ENCODE measurements at places on chromosomes 11 and 22.

GRCh38 chr22:43777286-43777685, 34.8 kb downstream of the EFCAB6 start:
- peak; percentile 69 for DNase-seq

GRCh38 chr11:134050541-134051383, 18.1 kb upstream of the JAM3 start:
- peak; percentile 53 for DNase-seq

DNA sequence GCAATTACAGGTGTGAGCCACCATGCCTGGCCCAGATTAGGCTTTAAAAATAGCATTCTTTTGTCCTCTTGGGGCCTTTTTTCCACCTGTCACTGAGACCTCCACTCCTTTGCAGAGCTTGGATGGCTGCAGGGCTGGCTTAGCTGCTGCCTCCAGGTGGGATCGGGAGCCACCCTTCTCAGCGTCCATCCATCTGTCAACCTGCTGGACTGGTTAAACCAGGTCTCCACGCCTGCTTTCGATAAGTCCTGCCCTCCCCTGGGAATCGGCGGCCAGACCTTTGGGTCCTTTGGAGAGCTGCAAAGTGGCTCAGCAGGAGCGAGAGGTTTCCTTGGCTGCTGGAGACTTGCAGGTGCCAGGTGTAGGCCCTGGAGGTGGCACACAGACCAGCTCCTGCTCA, 23.4 kb upstream of the GRAMD4 start:
- DNase-seq: no peak

- no peak for DNase-seq
Measured at GRCh38 chr11:110571081-110571720, 141.0 kb downstream of the ARHGAP20 start.

DNA sequence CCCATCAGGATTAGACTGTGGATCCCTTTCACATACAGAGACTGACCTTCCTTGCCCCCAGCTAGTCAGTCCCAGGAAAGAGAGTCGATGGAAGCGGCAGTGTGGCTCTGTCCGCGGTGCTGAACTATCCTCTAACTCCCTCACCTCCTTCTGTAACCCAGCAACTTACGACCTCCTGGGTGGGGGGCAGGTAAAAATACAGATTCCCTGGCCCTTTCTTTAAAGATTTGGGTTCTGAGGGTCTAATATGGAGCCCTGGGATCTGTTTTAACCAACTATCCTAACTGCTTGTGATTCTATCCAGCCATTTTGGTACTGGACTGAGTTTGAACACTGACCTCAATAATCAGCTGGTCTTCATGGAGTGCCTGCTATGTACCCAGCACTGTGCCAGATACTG, 23.2 kb downstream of the MFNG start:
- peak; percentile 33 for DNase-seq

GRCh38 chr22:43377896-43378704, 33.7 kb upstream of the MPPED1 start:
- DNase-seq: peak; percentile 29

- DNase-seq: no peak
Measured at GRCh38 chr11:102325088-102325487, 7.8 kb downstream of the BIRC3 start.

DNA sequence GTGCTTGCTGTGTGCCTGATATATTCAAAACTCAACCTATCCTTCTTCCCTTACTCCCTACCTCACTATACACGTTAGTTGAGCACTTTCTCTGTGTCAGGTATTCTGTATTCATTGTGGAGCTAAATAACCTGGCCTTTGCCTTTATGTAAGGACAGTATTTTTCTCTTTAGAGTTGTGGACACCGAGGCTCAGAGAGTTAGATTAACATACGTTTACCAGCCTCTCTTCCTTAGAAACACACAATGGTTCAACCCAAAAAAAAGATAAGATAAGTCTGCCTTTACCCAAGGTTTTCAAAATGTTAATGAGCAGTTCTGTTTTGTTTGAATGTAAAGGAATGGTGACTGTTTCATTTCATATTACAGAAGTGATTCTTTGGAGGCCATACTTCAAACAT, 45.0 kb downstream of the CBL start:
- no peak for DNase-seq

- no peak for DNase-seq
Measured at GRCh38 chr11:75767793-75768111, 826 bp upstream of the DGAT2 start.

GRCh38 chr22:38464992-38465672, 2.8 kb upstream of the KDELR3 start:
- no peak for DNase-seq

DNA sequence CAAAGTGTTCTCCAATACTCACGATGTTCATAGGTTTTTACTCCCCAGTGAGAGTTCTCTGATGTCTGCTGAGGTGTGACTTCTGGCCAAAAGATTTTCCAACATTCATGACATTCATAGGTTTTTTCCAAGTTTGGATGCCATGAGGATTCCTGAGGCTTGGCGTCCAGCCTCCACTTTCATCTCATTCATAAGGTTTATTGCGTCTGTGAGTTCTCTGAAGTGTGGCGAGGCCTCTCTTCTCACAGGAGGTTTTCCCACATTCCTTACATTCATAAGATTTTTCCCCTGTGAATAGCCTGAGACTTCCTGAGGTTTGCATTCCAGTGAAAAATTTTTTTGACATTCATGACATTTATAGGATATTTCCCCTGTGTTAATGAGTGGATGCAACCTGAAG, 1014.1 kb downstream of the LRRC4C start:
- peak; percentile 58 for DNase-seq

DNA sequence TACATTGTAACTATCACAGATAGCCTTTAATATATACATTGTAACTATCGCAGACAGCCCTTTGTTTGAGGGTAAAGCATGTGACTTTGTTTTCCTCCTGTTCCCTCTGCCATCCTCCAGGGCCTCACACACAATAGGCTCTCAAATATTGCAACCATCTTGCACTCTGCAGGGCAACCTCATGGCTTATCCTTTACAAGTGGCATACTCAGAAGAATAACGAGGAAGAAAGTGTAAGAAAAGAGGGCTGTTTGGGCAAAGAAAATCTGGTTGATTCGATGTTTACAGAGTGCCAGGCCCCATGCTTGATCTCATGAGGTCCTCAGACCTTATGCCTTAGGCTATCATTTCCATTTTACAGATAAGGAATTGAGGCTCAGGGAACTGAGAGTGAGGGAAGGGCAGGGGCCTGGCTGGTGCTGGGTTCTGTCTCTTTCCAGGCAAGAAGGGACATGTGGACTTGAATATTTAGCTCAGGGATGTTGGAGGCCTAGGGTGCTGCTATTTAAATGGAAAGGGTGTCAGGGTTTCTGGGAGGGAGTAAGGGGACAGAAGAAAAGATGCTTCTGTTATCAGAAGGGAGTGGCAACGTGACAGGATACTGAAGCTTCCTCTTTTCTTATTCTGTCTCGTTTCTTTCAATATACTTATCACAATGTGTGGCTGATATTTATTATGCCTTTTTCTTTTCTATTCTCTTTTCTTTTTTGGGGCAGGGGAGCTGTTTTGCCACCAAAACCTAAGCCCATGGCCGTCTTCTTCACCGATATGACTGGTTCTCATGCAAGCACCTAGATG, 1.1 kb upstream of the SAMM50 start:
- DNase-seq: no peak

GRCh38 chr11:129333873-129334272, 41.8 kb upstream of the BARX2 start:
- no peak for DNase-seq

DNA sequence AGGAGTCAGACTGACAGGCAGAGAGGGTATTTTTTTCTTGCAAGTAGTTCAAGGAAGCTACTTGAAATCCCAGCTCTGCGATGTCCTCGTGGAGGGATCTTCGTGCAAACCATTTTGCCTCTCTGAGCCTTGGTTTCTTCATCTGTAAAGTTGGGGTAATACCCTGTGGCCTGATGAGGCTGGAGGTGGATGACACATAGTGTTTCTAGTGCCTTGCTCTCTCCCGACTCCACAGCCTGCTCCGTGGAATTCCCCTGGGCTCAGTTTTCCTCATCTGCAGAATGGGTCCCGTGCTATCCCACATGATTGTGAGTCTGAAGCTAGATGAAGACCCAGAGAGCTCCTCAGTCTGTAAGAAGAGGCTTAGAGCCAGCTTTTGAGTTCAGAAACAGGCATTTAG, 32.7 kb downstream of the DAGLA start:
- no peak for DNase-seq

- DNase-seq: peak; percentile 74
Measured at GRCh38 chr11:78000193-78000592, 5.7 kb upstream of the INTS4 start.

DNA sequence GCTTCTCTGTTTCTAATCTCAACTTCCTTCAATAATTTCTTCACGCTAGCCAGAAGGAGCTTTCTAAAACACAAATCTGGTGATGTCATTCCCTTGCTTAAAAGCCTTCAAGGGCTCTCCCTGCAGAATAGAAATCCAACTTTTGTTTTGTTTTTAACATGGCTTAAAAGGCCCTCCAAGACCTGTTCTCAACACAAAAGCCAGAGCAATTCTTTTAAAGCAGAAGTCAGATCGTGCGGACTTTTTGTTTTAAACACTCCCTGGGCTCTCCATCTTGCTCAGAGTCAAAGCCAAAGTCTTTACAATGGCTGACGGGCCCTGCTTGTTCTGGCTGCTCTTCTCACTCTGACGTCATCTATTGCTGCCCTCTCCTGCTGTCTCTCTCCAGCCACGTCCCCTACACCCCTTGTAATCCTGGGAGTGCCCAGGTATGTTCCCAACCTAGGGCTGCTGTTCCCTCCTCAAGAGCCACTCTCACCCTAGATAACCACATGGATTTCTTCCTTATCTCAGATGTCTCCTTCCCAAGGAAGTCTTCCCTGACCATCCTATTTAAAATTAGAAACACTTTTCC, 22.5 kb downstream of the TECTA start:
- no peak for DNase-seq

Data from fibroblast of upper back skin (primary cell).